ENCODE measurements at places on chromosomes 3 and 15.
A peak's percentile ranks its signal among the peaks of the same experiment; 100 is the strongest.

GRCh38 chr15:77595231-77595630, 37.5 kb downstream of the LINGO1 start:
- no peak for DNase-seq

DNA sequence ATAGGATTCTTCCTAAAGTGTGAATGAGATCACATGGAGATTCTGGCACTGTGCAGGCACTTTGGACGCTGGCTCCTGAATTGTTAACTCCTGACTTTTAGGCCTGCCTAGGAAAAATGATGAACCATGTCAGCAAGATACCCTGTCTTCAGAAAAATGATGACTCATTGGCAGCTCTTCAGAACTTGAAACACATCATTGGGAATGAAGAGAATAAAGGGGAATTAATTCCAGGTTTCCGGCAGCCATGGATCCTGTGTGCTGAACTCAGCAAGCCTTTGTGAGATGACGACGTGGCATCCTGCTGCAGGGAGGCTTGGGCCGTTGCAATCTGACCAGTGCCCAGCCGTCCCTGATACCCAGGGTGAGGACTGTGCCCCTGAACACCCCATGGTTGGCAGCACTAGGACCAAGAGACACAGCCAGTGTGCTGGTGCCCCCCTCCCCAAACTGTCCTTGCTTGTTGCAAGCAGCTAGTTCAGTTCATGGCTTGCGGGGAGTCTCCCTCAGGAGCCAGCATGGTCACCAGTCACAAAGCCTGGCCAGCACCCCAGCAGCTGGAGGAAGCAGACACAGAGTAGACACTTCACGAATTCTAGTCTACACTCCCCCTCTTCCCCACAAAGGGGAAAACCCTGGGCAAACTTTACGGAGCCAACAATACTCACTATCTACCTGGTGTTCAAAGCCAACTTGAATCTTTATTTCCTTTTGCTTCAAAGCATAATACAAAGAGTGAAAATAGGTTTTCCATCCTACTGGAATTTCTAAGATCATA, 7.8 kb upstream of the LIPC start:
- DNase-seq: no peak

- DNase-seq: no peak
Measured at GRCh38 chr3:128427175-128427857, 39.4 kb downstream of the DNAJB8 start.

DNA sequence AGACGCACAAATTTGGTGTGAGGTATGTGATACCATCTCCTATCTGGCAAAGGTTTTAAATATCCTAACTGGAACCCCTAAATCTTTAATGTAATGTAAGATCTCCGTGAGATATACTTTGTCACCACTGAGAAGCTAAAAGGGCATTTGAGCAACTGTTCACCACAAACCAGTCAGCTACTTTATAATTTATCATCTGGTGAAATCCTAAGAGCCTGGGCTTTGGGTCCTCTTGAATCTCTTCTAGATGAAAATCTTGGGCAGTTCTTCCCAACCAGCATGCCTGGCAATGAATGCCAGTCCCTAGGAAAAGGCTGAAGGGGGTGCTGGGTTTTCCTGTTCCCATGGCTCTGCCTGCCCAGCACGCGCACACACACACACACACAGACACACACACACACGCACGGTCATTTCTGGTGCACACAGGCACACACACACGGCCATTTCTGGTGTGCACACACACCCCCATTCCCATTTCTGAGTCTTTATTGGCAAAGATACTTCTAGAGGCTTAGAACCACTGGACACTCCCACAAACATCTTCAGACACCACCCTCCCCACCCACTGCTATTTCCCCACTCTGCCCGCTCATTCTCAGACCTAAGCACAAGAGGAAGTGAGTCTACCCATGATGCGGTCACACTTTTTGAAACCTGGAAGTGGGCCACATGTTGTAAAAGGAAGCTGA, 72.6 kb downstream of the MYO1E start:
- DNase-seq: peak; percentile 62

- no peak for DNase-seq
Measured at GRCh38 chr3:179801856-179802255, 149.0 kb downstream of the USP13 start.

- DNase-seq: no peak
Measured at GRCh38 chr3:85171976-85172375, 213.2 kb downstream of the CADM2 start.

GRCh38 chr15:42148808-42149492, 7.5 kb downstream of the PLA2G4F start:
- no peak for DNase-seq

GRCh38 chr3:37742121-37742520, 119.6 kb upstream of the CTDSPL start:
- DNase-seq: no peak

DNA sequence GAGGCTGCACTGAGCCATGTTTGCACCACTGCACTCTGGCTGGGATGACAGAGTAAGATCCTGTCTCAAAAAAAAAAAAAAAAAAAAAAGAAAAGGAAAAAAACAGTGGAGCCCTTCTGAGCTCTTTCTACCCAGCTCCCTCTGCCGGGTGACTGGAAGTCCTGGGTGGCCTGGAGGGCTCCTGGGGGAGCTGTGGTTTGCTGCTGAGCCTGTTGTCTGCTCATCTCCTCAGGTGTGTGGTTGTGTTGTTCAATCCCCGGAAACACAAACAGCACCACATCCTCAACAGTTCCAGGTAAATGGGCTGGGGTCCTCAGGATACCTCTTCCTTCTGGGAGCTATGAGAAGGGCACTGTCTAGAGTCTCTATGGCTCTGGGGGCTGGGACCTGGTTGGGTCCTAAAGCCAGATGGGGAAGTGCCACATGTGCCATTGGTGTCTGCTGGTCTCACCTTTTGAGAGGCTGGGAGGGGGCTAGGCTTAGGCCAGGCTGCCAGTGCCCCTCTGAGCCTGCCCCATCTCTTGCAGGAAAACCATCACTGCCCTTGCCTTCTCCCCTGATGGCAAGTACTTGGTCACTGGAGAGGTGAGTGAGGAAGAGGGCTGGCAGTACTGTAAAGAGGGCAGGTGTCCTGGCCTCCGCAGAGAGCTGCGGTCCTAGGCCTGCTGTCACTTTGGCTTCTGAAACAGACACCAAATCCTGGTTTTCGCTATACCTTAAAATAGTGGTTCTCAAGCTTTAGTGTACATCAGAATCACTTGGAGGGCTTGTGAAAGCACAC, 17.1 kb upstream of the JMJD7 start:
- no peak for DNase-seq

DNA sequence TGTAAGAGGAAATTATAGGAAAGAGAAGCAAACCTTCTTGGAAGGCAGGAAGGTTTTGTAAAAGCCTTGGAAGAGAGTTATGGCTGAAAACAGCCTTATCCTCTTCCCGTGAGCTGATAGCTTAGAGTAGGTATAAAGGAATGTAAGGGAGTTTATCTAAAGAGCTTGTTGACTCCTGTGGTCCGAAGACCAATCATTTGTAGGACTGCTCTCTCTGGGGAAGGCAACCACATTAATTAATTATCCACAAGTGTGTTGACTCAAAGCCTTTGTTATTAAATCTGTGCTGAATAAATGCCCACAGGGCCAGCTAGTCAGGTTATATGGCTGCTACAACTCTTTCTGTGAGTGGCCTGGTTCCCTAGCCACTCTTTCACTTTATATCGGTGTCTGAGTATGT, 452.1 kb upstream of the RASGRP1 start:
- DNase-seq: no peak

DNA sequence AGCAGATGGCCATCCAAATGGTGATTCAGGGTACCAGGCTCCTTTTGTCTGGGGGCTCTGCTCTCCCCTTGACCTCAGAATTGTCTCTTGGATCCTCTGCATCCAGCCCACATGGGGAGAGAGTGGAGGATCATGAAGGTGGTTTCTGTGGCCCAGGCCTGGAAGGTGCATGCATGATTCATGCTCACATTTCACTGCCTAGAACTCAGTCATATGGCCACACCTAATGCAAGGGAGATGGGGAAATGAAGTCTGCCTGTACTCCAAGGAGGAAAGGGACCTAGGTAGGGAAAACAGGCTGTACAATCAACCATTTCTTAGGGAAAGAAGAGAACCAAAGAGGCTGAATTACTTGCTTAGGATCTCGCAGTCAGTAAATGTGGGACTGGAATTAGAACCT, 15.1 kb downstream of the HRG start:
- DNase-seq: no peak

DNA sequence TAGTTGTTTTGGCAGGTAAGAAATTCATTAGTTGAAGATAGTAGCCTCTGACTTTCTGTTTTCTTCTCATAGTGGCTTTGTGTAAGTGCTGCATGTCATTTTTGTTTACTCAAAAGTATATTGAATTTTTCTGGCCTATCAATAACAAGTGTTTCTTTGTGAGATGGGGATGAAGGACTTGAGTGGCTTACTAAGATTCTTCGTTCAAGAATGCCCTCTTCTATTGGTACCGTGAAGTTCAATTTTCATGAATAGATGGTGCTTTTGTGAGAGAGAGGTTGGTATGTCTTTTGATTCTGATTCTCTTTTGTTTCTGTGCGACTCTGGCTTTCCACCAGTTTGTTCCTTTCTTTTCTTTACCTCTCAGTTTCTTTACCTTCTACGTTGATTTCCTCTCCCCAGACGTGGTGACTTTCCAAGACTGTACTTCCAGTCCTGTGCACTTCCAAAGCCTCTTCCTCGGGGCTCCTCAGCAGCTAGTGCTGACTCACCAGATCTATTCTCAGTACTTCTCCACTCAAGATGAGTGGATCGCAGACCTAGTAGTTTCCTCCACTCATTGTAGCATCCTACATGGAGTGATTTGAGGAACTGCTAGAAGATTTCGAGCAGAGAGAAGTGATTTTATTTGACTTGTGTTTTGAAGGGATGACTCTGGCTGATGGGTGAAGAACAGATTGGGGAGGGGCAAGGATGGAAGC, 82.0 kb upstream of the EPHB3 start:
- no peak for DNase-seq

DNA sequence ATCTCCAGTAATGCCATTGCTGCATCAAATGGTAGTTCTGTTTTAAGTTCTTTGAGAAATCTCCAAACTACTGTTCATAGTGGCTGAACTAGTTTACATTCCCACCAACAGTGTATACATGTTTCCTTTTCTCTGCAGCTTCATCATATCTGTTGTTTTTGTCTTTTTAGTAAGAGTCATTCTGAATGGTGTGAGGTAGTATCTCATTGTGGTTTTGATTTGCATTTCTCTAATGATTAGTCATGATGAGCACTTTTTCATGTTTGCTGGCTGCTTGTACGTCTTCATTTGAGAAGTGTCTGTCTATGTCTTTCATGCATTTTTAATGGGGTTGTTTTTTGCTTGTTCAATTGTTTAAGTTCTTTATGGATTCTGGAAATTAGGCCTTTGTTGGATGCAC, 10.2 kb upstream of the GCSAM start:
- DNase-seq: no peak

DNA sequence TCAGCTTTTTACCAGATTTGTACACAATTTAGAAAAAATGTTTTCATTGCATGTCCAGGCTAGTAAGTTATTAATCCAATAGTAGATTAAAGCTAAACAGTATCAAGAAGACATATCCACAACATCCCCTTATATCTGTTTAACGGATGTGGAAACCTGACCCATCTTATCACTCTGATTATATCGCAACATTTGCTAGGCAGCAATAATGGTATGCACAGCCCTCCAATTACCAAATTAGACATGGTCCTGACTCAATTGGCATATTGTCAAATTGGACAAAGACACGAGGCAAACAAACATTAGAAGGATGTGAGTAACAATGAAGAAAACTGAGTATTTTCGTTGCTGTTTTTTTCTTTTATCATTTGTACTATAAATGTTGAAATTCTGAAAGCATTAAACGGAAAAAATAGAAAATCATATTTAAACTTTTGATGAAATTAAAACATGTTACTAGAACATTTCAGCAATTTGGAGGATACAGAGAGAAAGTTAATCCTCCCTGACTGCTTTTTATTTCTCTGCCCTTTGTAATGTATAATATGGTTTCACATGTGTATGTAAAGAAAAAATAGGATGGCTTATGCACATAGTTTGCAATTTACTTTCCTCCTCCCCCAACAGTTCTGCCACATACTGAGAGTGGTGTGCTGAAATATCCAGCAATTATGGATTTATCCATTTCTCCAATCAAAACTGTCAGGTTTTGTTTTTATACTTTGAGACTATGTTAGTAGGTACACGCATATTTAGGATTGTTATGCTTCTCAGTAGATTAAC, 633.7 kb downstream of the ZIC1 start:
- no peak for DNase-seq

GRCh38 chr3:131553495-131554247, 50.9 kb upstream of the MRPL3 start:
- DNase-seq: no peak

DNA sequence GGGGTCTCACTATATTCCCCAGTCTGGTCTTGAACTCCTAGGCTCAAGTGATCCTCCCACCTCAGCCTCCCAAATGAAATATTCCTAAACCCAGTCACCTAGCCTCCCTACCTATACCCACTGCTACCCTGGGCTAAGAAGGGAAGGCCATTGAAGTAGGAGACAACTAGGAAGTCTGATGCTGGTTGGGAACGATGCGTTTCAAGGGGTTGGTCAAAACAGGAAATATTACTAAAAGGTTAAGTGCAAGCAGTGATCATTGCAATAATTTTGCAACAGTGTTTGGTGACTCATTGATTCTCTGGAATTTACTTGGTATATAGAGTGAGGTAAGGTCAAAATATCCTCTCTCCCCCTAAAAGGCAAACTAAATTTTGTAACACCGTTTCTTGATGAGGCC, 4.6 kb upstream of the UQCRC1 start:
- no peak for DNase-seq
